ENCODE measurements at places on chromosomes 13 and 19.

- DNase-seq: peak; percentile 74
These were observed at the start of gene MAP3K10 for GRCh38 chr19:40190891-40191835. Gene MAP3K10 (plus strand): TSS chr19:40191426. CDS start chr19:40192032, 606 bp downstream.

GRCh38 chr19:3146677-3147100 is 10.9 kb downstream of the GNA15 start:
- DNase-seq: peak; percentile 43

DNA sequence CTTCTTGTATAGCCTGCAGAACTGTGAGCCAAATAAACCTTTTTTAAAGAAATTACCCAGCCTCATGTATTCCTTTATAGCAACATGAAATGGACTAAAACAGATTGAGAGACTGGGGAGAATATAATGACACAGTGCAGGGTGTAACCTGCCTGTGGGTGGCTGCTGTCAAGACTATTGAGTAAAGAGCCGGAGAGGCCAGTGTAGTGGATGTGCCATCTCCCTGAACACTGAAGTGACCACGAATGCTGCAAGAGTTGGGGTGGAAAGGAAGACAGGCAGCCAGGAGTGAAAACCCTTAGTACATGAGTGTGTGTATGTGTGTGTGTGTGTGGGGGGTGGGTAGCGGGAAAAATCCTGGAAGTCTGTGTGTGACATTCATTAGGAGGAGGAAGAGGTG is 55.2 kb upstream of the FLT1 start:
- no peak for DNase-seq

DNA sequence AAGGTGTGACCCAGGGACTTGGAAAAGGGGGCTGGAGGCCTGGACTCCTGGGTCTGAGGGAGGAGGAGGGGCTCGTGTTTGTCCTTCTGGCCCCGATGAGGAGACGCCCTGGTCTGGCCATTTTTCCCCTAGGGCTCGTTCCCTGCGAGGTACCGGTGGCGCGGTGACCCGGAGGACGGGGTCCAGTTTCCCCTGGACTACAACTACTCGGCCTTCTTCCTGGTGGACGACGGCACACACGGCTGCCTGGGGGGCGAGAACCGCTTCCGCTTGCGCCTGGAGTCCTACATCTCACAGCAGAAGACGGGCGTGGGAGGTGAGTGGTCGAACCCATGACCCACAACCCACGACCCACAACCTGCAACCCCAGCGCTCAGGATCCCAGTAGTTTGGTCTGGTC is 10.8 kb downstream of the TRPM4 start:
- no peak for DNase-seq

DNA sequence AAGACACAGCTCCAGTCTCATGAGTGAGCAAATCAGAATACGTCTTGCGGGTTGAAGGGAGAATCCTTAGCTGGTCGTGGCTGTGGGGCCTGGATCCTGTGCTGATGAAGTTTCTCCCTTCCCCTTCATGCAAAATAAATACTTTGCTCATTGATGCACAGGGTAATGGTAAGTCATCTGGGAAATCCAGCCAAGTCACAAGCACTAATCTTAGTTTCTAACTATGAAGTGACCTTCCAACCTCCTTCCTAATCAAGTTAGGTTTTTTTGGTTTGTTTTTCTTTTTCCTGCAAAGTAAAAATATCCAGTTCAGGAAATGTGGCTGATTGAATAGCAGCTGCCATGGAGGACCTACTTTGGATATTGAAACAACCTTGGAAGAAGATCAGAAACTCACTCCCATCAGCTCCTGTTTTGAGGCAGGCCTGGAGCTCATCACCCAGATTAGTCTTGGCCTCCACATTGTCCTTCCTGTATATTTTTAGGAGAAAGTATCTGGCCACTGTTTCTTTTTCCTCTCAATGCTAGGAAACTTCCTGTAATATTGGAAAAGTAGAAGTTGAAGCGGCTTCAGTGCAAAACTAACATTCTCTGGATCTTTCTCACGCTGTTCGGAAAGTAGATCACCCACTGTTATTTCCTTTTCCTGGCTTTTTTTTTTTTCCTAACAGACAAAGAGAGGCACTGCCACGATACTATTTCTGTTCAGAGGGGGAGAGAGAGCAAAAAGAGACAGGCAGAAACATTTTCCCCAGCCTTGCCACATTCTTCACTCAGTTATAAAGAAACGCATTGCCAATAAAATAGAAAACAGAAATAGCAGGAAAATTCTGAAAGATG is 12.3 kb upstream of the ARL11 start:
- no peak for DNase-seq

DNA sequence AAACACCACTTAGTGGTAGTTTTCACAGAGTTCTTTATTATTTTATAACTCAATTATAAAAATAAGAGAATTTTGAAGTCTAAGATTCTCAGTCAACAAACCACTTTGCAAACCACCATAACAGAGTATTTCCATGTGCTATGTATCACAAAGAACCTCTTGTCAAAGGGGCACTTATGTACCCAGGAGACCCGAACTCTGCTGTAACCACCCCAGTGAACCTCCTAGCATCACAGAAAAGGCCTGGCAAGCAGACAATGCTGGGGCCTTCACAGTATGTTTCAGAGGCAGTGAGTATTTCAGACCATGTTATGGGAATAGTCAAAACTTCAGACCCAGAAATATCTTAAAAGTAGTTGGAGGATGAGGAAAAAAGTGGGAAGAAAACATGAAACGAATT is 714.1 kb downstream of the EFNB2 start:
- no peak for DNase-seq

DNA sequence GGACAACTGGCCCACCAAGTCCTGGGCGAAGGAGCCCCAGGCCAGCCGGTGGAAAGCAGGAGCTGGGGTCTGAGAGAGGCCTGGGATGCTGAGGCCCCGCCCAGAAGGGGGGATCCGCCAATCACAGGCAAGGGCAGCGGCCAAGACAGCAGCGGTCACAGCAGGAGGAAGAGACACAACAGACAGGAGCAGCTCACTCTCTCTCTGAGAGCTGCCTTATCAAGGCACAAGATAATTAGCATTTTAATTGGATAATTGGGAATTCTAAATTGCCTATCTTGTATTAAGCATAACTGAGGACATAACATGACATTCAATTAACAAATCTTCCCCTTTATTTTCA is 46.2 kb downstream of the CEBPG start:
- DNase-seq: no peak

- DNase-seq: no peak
These were observed 36.1 kb downstream of the ADPRHL1 start for GRCh38 chr13:113417008-113417751.

DNA sequence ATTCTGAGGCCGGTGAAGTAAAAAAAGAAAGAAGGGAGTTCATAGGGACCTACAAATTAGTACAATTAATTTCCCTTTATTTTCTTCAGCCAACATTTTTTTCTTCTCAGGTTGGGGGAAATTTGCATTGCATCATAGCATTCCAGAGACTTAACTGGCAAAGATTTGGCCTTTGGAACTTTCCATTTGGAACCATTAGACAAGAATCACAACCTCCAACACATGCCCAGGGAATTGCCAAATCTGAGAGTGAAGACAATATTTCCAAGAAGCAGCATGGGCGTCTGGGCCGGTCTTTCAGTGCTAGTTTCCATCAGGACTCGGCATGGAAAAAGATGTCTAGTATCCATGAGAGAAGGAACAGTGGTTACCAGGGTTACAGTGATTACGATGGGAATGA is 6.4 kb upstream of the ERCC5 start:
- no peak for DNase-seq

- DNase-seq: no peak
These were observed 103.1 kb downstream of the RAP2A start for GRCh38 chr13:97537110-97537509.

DNA sequence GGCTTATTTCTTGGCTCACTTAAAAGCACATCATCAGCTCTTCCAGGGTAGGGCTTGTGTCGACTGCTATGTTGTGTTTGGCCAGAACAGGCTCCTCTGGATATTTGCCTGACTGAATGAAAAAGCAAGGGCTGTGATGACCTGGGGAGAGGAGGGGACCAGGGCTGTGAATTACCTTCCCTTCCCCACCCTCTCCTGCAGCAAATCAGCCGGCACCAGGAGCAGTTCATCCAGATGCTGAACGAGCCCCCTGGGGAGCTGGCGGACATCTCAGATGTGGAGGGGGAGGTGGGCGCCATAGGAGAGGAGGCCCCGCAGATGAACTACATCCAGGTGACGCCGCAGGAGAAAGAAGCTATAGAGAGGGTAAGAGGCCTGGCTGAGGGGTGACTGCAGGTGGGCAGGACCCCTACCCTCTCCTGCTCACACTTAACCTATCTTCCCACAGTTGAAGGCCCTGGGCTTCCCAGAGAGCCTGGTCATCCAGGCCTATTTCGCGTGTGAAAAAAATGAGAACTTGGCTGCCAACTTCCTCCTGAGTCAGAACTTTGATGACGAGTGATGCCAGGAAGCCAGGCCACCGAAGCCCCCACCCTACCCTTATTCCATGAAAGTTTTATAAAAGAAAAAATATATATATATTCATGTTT is 4.4 kb downstream of the GADD45GIP1 start:
- no peak for DNase-seq

DNA sequence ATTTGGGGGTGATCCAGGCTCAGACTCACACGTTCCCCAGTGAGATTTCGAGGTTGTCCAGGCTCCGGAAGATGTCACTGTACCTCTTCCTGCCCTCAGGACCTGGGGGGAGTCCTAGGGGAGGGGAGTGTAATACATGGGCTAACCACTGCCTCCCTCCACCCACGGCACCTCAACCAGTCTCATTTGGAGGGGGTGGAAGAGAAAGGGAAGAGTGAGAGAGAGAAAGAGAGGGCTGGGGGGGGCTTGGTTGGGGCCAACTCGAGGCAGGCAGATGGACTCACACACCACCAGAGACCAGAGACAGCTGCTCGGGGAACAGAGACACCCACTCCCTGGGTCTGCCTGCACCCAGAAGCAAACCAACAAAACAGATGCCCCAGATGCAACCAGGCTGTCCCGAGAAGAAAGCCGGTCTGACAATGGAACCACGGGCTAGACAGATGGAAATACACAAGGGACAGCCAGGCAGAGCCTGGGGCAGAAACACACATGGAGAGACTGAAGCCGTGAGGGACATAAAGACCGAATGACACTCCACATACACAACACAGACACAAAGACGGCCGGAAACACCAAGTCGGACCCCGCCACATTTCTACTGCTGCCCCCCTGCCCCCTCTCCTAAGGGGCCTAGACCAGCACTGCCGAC is 825 bp downstream of the GMIP start:
- peak; percentile 43 for DNase-seq

All from stimulated activated CD8-positive, alpha-beta memory T cell treated with anti-CD3 and anti-CD28 coated beads, Interleukin-2, amount 100 ng/mL, for 48 hours (primary cell).